ENCODE measurements at places on chromosomes 5 and 9.

GRCh38 chr9:99013550-99013949, 69.8 kb downstream of the COL15A1 start:
- DNase-seq = no peak

DNA sequence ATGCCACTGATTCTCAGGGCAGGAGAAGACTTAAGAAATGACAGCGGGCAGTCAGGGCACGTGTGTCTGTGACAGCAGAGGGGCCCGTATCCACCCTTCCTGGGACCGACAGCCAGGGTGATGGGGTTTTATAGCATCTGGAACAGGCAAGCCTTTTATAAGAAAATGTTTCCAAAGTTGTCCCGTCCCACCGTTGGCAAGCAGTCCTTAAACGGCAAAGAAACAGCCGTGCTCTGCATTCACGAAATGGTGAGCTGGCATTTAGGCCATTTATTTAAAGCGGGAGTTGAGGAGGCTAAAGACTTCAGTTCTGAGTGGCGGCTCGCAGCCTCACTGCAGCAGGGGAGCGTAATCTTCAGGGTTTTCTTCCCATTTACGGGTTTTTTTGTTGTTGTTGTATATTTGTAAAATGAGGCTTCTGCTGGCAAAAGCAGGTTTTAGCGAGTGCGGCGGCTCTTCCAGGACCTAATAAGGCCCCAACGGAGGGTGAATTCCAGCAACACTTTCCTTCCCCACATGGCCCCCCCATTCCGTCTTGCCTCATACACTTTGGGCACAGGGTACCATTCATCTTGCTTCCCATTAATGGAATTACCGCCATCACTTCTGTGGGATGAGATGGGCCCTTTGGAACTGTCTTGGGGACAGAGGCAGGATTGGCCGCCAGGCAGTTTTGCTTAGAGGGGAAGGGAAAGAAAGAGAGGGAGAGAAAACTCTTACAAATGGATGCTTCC, 15.8 kb downstream of the NEK6 start:
- DNase-seq = no peak

DNA sequence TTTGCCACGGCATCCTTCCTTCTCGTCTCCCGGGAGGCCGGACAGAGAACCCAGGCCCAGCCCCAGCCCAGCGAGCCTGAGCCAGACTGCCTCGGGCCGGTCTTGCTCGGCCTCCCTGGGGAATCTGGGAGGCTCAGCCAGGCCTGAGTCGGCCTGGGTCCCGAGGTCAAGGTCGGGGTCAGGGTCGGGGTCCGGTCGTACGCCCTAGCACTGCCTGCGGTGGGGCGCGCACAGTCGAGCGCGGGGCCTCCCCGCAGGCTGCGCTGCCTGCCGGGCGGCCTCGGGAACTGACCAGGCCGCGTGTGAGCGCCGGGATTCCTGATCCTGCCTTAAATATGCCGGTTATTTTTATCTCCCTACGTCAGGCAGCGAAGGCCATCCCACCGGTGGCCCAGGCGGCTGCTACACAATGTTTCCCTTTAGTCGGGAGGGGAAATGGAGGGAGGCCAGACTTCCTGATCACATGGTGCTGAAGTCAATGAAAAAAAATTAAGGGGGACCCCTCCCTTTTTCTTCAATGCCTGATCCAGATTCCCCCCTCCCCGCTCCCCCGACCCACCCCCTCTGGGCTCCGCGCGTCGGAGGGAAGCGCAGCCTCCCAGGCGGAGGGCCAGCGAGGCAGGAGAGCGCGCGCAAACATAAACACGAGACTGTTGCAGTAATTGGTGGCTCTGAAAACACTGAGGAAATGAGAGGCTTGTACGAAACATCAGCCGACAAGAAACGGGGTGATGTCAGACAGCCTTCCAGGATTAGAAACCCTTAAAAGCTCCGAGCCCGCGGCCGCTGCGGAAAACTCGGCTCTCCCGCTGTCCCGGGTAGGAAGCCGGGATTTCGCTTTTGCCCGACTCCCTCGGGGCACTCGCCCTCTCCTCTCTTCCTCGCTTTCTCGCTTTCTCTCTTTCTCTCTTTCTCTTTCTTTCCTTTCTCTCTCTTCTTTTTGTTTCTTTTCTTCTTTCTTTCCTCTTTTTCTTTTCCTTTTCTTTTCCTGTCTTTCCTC, 148.2 kb upstream of the KLF4 start:
- peak; percentile 96 for DNase-seq

DNA sequence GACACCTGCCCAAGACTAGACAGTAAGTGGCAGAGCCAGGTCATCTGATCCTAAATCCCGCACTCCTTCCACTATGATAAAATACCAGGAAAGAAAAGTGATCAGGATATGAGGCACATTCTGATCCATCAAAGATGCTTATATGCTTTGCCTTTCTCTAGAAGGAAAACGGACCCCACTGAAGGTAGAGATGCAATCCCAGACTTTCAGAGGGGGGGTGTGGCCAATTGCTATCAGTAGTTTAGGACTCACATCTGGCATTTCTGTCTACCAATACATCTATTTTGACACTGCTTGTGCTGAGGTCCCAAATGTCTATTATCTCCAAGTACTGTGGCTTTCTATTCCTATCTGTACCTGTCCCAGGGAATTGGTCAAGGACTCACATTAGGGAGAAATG, 1.7 kb downstream of the TRIM52 start:
- no peak for DNase-seq

DNA sequence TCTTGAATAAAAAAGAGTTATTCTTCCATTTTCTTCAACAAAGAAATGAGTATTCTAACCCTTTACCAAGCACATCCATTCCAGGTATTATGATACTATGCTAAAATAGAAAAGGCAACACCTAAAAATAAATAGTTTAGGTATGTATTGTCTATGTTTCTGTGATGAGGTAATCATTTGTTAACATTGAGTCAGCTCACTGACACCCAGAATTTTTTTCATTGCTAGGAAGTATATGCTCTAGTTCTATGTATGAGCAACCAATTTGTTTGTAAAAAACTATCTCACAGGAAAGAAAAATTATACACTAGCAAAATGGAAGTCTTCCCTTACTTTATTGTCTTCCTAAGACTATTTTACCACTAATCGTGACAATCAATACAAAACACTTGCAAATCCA, 615.6 kb upstream of the GRIN3A start:
- no peak for DNase-seq

DNA sequence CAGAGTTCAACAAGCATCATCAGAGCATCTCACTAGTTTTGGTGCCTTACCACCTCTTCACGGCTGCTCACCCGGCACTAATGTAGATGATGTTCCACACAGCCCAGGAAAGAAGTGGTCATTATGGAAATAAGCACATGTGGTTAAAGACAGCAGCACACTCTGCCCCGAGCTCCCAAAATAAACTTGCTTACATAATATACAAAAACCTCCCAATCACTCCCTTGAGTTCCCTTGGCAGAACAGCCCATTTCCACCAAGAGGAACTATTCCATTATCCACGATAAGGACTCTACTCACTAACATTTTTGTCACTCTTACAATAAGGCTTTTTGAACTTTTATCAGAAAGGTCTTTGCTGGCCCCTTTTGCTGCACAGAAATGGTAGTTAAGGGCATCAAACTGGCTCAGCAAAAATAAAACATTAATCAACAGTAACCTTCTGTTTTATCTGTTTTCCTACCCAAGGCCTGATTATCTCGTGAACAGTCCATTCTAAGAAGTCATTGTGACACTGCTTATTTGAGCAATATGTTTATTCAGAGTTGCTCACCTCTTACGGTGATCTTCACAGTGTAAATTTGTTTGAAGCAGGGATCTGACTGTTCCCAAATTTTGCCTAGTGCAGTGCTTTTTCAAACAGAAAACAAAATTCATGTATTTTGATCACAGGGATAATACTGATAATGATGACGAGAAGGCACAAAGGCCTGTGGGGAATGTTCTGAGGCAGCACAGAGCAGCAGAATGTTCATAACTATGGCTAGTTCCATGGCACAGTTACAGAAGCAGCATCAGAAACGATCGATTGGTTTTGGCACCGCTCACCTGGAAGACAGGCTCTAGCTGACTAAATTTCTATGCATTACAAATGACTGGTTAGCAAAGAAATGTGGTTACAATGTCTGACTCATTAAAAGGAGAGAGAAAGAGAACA, 399.8 kb upstream of the PIK3R1 start:
- no peak for DNase-seq

DNA sequence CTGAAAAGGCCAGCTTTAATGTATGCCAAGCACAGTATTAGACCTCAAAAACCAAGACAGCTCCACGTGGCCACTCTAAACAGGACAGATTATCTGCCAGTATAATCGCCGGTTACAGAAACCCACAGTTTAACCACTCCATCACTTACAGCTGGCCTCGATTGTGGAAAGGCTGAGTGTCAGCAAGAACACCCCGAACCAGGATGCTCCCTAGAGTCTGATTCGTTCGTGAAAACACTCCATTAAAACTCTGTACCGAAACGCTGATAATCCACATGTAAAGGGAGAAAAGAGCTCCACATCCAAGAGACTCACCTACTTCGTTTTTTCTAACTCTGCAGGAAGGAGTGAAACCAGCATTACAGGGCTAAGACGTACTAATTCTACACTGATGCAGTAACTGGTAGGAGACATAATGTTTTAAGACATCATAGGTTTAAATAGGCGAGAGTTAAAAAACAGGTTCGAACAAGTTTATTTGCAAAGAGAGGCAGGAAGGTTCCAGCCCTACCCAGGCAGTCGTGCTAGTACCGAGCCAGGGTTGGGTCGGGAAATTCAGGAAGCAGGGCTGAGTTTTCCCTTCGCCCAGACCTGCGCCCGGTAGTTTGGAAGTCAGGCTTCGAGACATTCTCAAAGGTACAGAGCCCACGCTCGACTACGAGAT, 949 bp downstream of the SERINC5 start:
- no peak for DNase-seq

GRCh38 chr5:133048993-133049725, 2.7 kb upstream of the HSPA4 start:
- no peak for DNase-seq

DNA sequence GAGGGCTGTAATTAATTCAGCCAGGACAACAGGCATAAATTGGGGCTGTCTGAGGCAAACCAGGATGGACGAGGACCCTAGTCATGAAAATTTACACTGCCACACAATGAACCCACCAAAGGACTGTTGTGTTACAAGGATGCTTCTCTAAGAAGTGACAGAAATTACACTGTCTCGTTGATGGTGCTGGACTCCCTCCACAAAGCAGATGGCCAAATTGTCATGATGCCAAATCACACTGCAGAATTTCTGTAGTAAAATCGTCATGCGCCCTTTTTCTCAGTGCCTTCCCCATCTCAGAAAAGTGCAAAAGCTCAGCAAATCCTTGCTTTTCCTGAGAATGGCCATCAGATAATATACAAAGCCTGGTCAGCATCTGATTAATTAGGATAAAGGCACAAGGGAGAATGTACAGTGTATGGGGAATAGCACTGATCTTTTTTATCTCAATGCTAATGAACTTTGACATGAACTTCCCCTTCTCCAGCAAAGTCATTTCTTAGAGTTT, 545.8 kb downstream of the CSNK1G3 start:
- no peak for DNase-seq

DNA sequence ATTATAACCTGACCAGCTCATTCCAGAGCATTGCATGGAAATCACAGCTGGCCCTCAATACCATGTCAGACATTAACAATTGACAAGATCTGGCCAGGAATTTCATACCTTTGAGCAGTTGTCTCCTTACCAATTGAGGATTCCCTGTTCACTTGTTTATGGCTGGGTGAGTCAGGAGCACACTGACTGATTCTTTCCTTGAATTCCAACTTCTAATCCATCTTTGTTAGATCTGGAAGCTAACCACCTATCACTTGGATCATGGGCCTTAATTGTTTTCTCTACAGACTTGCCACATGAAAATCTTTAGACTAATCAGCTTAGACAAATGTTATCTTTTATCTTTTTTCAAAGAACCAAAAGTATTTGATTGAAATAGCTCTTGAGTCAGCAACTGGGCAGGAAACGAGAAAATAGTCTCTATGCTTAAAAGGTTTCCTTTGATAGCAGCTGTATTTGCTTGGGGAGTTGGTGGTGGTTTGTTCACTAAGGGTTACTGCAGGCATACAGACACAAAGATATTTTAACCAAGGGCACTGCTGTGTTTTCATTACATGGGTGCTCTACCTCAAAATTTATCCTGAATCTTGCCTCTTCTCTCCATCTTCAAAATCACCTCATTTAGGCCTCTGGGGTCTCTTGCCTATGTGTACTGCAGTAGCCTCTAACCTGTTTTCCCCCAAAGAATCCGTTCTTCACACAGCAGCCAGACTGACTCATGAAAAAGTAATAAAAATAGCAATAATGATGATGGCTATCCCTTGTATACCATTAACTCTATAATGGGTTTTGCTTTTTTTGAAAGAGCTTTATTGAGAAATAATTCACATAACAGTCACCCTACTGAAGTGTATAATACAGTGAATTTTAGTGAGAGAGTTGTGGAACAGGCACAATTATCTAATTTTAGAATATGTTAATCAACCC, 197.0 kb upstream of the NMUR2 start:
- DNase-seq = no peak
